ENCODE measurements at places on chromosomes 12 and 14.
A peak's percentile ranks its signal among the peaks of the same experiment; 100 is the strongest.

- H3K27ac ChIP-seq: no peak overlapping the region
- H3K27me3 ChIP-seq: no peaks in the 10 kb centered on the region
Observed at GRCh38 chr12:80862531-80862930, 75.2 kb downstream of the LIN7A start.

DNA sequence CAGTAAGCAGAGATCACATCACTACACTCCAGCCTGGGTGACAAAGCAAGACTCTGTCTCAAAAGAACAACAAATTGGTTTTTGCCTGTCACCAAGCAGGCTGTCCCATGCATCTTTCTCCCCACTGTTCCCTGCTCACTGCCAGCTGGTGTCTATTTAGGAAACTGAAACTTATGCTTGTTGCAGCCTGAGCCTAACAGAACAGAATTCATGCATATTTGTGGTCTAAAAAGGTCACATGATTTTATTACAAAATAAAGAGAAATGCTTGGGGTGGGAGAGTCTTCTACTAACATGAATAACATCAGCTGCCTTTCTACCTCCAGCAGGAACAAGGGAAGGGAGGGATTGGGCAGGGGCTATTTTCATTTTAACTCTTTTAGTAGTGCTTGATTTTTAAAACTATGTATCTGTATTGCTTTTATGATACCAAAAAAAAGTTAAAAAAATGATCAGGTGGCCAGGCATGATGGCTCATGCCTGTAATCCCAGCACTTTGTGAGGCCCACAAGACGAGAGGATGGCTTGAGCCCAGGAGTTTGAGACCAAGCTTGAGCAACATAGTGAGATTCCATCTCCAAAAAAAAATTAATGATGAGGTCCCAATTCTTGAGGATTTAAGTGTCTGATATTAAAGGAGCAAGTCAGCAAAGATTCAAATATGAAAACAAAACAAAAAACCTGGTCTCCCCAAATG lies 923 bp downstream of the STAT2 start:
- H3K4me3 ChIP-seq: peak overlapping the region; percentile 60
- H3K36me3 ChIP-seq: peaks cover 27% of the 10 kb centered on the region
- H3K27me3 ChIP-seq: no peaks in the 10 kb centered on the region
- no peak for DNase-seq
- H3K27ac ChIP-seq: peak overlapping the region; percentile 81
- H3K4me1 ChIP-seq: peaks cover 10% of the 10 kb centered on the region

- no peak overlapping the region for H3K27ac ChIP-seq
- H3K4me1 ChIP-seq: peaks cover 5% of the 10 kb centered on the region
- H3K4me3 ChIP-seq: no peak overlapping the region
Observed at GRCh38 chr12:116919706-116920485, 9.1 kb downstream of the FBXW8 start.

DNA sequence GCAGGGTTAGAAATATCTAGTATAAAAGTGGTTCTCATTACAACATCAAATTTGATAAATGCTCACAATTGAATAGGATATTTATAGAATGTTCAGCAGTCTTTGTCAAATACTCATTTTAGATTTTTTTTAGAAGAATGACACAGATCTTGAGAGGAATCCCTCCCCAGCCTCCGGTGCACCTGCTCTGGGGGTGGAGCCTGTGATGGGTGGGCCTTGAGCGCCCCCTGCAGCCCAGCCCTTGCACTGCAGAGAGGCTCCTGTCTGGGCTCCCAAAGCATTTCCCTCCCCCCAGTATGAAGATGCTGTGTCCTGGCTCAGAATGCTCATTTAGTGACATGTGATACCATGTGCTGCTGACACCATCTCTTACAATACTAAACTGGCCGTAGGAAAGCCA lies 792.3 kb downstream of the TMEM121 start:
- no peak overlapping the region for H3K27ac ChIP-seq
- no peak overlapping the region for H3K4me3 ChIP-seq
- no peak for DNase-seq
- H3K27me3 ChIP-seq: no peaks in the 10 kb centered on the region
- H3K36me3 ChIP-seq: no peaks in the 10 kb centered on the region

DNA sequence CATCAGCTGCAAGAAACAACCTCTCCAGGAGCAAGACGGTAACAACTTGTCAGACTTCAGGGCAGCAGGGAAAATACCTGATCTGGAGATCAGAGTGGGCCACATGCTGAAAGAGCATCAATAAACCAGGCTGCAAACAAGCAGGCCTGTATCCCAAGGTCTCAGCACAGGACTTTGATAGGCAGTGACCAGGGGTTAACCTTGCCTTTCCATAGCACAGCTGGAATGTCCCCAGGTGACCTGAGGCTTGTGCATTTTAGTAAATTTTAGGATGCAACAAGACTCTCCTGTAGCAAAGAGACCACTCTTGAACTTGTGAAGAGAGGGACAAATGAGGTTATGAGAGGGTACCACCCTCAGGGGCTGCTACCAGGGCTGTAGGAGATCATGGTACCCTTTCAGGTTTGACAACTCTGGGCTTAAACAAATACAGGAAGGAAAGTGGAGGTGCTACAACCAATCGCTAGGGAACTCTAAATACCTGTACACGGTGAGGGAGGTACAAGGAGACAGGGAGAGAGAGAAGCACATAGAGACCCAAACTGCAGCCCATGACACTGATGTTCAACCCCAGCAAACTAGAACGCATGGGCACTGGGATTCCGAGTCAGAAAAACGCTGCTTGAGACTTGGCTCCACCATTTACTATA lies 95.4 kb upstream of the EVL start:
- no peaks in the 10 kb centered on the region for H3K36me3 ChIP-seq
- peaks cover 4% of the 10 kb centered on the region for H3K4me1 ChIP-seq
- H3K27me3 ChIP-seq: no peaks in the 10 kb centered on the region
- H3K27ac ChIP-seq: no peak overlapping the region
- no peak for DNase-seq

GRCh38 chr12:41039461-41039860 lies 148.7 kb upstream of the PDZRN4 start:
- no peak for DNase-seq
- no peak overlapping the region for H3K4me3 ChIP-seq
- H3K27ac ChIP-seq: no peak overlapping the region
- no peaks in the 10 kb centered on the region for H3K4me1 ChIP-seq
- no peaks in the 10 kb centered on the region for H3K36me3 ChIP-seq

Data from heart left ventricle (tissue), 16 donors.